ENCODE measurements at places on chromosomes 1 and 21.

- DNase-seq, result no peak
These were observed 116.7 kb upstream of the GRIK3 start for GRCh38 chr1:37150986-37151385.

- DNase-seq, result no peak
These were observed 60.4 kb downstream of the LRRC53 start for GRCh38 chr1:74452035-74452434.

GRCh38 chr1:97201641-97202040 is 480.1 kb downstream of the PTBP2 start:
- no peak for DNase-seq

GRCh38 chr1:180524915-180525714 is 22.7 kb upstream of the ACBD6 start:
- DNase-seq, result no peak

DNA sequence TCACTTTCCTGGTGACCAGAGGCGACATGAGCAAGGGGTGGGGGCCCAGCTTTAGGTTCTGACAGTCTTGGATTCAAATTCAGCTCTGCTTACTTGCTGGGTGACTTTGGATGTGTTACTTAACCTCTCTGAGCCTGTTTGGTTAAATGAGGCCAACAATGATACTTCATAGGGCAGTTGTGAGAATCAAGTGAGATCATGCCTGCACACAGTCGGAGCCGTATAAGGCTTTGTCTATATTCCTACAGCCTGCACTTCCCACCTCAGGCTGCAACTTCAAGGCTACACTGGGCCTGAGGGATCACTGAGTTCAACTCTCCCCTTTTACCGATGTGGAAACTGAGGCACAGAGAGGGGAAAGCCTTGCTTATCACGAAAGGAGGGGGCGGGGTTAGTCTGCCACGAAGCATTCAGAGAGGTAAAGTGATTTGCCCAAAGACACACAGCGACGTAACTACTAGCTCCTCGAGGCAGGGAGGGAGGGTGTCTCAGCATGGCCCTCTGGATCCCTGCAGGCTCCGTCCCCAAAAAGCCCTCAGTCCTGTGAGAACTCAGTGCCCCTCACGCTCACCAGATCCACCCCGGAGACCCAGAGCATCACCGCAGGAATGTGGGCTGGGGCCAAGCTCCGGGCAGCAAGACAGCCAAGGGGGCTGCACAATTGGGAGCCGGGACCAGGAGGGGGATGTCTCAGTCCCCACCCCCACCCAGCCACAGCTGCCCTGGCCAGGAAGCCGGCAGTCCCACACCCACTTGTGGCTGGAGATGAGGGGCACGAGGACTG is 25.0 kb downstream of the SDC3 start:
- no peak for DNase-seq

DNA sequence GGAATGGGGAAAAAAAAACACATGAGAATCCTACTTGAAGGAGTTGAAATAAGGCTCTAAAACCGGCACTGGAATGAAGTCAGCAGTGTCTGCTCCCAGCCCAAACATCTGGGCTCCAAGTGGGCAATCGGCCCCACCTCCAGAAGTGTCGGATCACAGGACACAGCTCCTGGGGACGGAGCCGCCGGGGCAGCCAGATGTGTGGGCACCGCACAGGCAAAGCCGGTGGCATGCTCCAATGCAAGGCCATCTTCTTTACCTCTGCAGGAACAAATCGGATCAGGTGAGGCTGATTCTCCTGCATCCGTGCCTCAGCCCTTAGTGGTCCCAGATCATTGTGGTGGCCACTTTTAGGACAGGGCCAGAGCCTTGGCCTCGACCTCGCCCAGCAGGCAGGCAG is 156.7 kb downstream of the PRDM16 start:
- no peak for DNase-seq

- peak; percentile 23 for DNase-seq
These were observed 45.7 kb upstream of the FOXD3 start for GRCh38 chr1:63276624-63277023.

GRCh38 chr21:15119486-15119885 is 54.7 kb upstream of the NRIP1 start:
- DNase-seq, result no peak

- DNase-seq, result peak; percentile 69
These were observed 430.5 kb downstream of the HLX start for GRCh38 chr1:221309723-221310122.

GRCh38 chr1:170672316-170672715 is 8.4 kb downstream of the PRRX1 start:
- no peak for DNase-seq

- DNase-seq, result no peak
These were observed 687.2 kb downstream of the MATN1 start for GRCh38 chr1:30036229-30036547.

- no peak for DNase-seq
These were observed 85.1 kb downstream of the UBE4B start for GRCh38 chr1:10117865-10118264.

DNA sequence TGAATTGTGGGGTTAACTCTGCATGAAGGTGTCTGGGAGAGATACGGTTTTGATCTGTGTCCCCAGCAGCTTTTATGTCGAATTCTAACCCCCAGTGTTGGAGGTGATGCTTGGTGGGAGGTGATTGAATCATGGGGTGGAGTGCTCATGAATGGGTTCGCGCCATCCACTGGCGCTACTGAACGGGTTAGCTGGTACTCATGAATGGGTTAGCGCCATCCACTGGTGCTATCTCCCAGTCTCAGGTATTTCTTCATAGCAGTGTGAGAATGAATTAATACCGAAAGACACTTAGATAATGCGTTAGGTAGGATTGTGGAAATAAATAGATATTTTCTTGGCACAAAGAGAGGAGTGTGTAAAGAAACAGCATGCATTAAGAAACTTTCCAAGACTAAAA is 32.9 kb upstream of the CLDN8 start:
- DNase-seq, result no peak

GRCh38 chr1:181423301-181423918 is 59.9 kb upstream of the CACNA1E start:
- DNase-seq, result peak; percentile 88

DNA sequence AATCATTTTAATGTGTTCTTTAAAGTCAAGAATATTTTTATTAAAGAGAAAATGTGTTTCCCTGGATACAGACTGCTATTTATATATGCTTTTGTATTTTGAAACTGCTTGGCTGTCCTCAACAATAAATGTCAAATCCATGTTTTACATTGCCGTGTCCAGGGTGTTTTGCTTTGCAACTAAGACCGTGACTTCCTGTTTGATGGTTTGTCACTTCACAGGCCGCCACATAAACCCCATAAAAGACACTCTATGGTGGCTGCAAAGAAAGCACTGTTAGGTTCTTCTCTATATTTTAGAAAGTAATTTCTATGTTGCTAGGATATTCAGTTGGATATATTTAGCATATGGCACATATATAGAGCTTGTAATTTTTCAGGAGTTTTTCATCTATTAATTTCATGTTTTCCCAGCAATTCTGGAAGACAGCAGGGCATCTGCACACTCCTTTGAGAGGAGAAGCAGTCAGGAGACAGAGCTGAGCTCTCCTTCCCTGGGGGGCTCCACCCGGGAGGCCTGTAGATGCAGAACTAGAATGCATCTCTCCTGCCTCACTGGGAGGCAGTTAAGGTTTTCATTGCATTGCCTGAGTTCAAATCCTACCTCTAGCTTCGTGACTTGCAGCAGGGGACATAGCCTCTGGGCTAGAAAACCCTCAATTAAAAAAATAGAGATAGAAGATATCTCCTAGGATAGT is 33.1 kb downstream of the PRDM2 start:
- no peak for DNase-seq

DNA sequence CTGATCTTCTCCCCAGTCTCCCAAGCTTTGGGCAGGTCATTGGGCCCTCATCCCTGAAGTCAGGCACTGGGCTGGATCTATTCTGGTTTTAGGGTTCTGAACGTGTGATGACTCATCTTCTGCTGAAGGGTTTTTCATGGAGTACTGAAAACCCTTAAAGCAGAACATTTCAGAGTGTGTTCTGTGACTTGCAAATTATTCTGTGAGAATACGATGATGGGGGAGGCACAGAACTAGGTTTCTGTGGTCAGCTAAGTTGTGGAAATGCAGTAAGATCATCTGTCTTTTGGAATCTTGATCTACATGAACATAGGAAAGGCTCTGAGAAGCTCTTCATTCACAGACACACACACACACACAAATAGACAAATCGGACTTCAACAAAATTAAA is 46.2 kb downstream of the NAV1 start:
- DNase-seq, result no peak

GRCh38 chr1:231385416-231385748 is 36.7 kb downstream of the EGLN1 start:
- no peak for DNase-seq

GRCh38 chr1:221743416-221744208 is 1.7 kb upstream of the DUSP10 start:
- DNase-seq, result peak; percentile 69

GRCh38 chr1:110183642-110184167 is 26.4 kb upstream of the KCNC4 start:
- DNase-seq, result no peak

DNA sequence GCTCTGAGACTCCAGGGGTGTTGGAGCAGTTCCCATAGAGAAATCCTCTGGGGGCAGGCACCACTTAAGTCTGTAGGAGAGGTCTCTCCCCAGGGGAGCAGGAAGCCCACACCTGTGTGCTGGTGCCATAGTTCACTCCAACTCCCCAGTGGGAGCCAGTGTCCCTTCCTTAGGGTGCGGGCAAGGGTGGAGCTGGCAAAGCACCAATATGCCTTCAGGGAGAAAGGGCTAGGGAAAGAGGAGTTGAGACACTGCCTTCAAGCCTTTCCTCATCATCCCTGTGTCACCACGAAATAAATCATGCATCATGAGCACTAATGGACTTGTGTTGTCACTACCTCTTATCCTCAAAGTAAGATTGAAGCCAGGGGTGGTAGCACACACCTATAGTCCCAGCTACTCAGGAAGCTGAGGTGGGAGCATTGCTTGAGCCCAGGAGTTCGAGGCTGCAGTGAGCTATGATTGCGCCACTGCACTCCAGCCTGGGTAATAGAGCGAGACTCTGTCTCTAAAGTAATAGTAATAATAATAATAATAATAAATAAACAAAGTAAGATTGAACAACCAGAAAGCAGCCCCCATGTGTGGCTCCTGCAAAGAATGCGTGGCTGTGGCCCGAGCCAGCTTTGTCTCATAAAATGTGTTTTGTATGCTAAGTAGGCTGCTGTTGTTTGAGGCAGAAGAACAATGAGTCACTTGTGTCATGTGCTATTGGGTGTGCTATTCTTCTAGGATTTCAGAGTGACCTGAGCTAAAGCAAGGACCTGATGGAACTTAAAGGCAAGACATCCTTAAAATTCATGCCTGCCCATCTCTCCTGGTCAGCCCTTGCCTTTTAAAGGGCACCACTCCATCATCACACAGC is 6.7 kb upstream of the TIE1 start:
- no peak for DNase-seq

DNA sequence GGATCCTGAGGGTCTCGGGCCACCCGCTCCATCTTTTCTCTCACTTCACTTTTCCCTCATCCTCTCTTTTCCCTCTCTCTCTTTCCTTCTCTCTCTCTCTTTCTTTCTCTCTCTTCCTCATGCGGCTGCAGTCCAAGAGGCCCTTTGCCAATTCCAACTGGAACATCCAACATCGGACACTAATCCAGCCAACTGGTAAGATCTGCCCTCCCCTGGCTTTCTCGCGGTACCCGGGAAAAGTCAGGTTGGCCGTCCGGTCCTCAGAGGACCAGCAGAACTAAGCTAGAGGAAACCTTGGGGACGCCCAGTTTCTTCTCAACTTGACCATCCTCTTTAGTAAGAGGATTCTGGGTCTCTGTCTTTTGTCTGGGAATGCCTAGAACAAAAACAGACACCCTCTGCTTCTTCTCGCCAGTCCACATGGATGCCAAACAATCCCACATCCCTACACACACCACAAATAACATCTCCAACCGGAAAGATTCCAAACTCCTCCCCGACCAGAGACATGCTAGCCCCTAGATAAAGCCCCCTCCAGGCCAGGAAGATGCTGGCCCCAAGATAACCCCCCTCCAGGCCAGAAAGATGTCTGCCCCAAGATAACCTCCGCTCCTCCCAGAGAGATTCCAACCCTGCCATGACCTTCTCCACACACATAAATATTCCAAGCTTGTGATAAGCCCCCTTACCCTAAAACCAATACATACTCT is 3.2 kb upstream of the SETD4 start:
- no peak for DNase-seq

DNA sequence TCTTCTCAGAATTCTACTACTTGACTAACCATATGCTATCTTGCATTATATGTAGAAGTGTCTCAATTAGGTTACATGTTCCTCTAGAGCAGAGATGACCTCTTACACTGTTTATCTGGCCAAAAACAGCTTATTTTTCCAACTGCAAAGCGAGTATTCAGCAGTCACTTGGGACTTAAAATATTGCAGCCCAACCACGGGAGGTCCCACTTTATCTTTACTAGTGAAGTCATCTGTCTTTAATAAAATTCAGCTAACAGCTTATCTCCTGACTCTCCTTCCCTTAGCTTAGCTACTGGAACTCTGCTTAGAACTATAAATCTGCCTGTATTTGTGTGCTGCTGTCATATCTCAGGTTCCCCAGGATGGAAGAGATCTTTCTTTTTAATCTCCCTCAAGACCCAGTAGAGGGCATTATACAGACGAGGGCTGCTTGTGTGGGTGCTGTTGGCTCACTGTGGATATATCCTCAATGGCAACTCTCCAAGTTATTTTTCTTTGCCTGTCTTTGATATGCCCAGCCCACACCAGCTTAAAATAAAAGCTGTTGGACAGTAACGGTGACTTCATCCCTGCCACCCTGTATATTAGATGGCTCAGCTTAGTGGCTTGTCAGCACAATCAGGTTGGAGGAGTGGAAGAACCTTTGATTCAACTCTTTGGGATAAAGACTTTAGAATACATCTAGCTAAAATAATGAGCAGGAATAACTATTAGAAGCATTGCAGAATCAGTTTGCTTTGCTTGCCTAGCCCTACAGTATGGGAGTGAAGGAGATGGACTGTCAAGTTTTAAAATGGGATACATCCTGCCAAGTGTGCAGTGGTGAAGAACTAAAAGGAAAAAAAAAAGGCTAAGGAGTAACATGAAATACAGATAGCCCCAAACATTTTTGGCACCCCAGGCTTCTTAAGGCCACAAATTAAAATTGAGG is 9.6 kb downstream of the ENSA start:
- DNase-seq, result peak; percentile 18

DNA sequence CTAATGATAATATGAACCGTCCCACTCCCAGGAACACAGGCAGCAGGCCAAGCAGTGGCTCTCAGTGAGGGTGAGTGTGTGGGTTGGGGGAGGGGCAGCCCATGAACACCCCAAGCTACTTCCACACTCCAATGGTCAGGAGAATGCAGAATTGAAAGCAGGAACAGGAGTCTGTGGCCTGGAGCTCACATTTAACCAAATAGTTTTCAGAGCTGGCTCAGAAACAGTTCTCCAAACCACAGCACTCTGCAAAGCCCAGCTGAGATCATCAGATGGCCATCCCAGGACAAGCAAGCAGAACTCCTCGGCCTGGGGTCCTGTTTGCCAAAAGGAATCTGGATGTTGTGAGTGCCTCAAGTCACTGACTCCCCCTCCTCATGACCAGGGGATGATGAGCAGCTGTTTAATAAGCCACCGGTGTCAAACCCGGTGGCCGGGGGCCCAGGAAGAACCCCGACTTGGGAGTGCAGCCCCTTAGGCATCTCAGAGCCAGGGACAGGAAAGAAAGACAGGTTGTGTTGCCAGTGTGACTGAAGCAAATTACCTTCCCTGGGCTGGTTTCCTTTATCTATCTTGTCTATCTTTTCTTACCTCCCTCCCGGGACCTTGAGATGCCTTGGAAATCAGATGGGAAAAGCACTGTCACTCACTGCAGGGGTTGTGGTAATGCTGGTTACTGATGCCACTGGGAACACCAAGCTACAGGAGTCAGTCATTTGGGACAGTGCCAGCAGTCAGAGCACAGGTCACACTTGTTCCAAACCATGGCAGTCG is 20.4 kb downstream of the DEGS1 start:
- no peak for DNase-seq
